NCI-H1105 treated with DMSO at 0.1 percent for 48 hours (cell line): ENCODE measurements at places on chromosomes 7 and 10.

- DNase-seq, result peak; percentile 49
These were observed 77.7 kb downstream of the ITGB8 start for GRCh38 chr7:20408467-20408826.

GRCh38 chr7:99392659-99393354, 15.6 kb downstream of the PDAP1 start:
- peak; percentile 89 for DNase-seq

- DNase-seq, result peak; percentile 36
These were observed 97.1 kb downstream of the RGS10 start for GRCh38 chr10:119445311-119445934.

- no peak for DNase-seq
These were observed 1.1 kb downstream of the RASSF4 start for GRCh38 chr10:44960482-44961229.

DNA sequence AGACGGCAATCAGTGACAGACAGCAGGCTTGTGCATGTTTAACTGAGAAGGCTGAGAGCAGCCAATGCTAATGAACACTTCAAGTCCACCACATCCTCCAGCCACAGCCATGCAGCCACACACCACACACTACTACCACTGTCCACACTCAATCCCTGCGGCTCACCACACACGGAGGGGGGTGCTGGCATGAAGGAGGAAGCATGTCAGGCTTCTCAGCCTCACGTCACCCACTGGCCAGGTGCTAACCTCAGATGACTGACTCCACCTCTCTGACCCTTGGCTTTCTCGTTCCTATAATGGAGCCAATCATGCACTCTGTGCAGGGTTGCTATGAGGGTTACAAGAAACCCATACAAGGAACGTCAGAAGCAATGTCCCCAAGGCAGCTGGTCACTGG, 165.4 kb upstream of the RNF32 start:
- DNase-seq, result no peak

DNA sequence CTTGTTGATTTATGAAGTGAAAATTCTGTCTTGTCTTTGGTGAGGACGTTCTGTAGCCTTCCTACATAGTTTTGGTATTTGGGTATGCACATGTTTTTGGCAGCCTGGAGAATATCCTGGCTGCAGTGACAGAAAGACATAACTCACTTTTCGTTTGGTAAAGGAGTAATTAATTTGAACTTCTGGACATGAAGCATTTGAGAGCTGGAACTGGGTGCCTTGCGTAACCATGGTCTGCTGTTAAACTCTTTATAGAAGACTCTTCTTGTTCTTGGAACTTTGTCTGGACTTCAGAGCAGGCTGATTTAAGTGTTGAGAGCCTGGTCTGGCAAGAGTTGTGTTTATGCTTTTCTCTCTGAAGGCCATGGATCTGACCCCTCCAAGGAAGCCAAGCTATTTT, 231.3 kb downstream of the LRMDA start:
- DNase-seq, result no peak

DNA sequence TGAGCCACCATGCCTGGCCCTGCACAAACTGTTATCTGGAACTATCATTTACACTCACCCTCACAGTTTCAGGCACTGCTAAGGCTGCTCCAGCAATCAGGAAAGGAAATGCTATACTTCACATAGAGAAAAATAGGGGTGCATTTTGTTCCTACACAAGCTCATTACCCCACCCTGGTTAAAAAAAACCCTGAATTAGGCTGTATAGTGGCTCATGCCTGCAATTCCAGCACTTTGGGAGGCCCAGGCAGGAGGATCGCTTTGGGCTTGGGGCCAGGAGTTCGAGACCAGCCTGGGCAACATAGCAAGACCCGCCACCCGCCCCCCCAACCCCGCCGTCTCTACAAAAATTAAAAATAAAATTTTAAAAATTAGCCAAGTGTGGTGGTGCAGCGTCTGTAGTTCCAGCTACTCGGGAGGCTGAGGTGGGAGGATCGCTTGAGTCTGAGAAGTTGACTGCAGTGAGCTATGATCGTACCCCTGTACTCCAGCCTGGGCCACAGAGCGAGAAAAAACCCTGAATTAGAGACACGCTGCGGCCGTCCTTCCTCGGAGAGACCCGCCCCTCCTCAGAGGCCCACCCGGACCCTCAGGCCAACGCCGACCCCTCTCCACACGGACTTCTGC, 539 bp downstream of the PTCD1 start:
- no peak for DNase-seq

DNA sequence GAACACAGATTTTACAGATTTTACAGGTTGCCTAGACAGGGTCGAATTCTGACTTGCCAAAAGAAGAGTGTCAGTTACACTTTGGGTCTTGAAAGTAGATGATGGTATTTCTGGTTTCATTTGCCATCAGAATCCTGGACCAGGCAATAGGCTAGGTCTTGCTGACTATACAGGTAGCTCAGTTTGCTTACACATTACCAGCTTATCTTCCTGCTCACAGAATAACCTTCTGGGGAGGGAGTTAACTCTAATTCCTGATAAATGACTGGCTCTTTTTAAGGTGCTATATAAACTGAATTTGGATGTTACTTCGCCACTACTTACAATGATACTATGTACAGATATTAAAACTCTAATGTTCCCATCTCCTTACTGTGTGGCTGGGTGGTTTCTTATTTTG, 39.8 kb downstream of the GBF1 start:
- no peak for DNase-seq
